Glutamatergic neuron (in vitro differentiated cells): ENCODE measurements at places on chromosomes 2 and 18.
A peak's percentile ranks its signal among the peaks of the same experiment; 100 is the strongest.

GRCh38 chr2:196277002-196277401 lies 105.6 kb upstream of the STK17B start:
- H3K27ac ChIP-seq = no peak overlapping the region
- no peak overlapping the region for H3K4me3 ChIP-seq
- H3K27me3 ChIP-seq = peaks cover 2% of the 10 kb centered on the region
- H3K4me1 ChIP-seq = peaks cover 5% of the 10 kb centered on the region
- DNase-seq = no peak

DNA sequence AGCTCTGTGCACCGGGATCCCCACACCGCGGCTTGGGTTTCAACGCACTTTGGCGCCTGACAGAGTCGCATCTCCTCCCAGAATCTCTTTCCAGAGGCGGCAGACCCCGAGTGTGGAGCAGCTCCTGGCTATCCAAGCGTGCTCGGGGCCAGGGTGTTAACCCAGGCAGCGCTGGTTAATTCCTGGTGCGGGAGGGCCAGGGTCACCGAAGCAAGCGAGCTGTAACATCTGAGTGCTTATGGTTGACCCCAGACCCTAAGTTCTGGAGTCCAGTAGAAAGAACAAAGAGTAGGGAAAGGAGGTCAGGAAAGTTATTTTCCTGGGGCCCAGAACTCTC lies 566 bp upstream of the OSR1 start:
- DNase-seq = no peak
- no peak overlapping the region for H3K27ac ChIP-seq
- H3K4me3 ChIP-seq = peak overlapping the region; percentile 20
- peaks cover 18% of the 10 kb centered on the region for H3K4me1 ChIP-seq
- peaks cover 4% of the 10 kb centered on the region for H3K36me3 ChIP-seq

- no peaks in the 10 kb centered on the region for H3K4me1 ChIP-seq
- DNase-seq = no peak
- no peaks in the 10 kb centered on the region for H3K36me3 ChIP-seq
- no peak overlapping the region for H3K27ac ChIP-seq
- no peaks in the 10 kb centered on the region for H3K27me3 ChIP-seq
Measured at GRCh38 chr2:26801328-26801727, 15.5 kb downstream of the CENPA start.

DNA sequence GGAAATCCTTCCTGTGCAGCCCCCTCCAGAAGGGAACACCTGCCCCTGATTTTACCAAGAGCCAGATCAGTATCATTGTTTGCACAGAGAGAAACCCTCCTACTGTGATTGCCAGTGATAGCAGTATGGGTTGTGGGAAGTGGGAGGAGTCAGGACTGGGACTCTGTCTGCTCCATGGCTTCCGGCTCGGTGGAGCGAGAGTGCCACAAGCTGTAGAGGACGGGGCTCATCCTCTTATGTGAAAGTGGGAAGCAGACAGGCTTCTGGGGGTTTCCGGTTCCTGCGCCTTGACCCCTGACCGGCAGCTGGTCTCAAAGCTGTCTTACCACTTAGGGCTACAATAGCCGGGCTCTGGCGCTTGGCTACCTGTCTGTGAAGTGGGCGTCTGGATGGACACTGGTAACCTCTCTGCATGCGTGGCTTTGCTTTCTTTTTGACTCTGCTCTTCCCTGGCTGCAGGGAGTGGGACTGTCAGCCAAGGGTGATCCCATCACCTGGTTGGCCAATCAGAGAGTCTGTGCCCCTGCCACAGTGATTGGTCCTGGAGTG lies 79.7 kb downstream of the BCL2L11 start:
- no peak overlapping the region for H3K27ac ChIP-seq
- no peak overlapping the region for H3K4me3 ChIP-seq
- no peaks in the 10 kb centered on the region for H3K36me3 ChIP-seq
- DNase-seq = no peak
- H3K27me3 ChIP-seq = peaks cover 2% of the 10 kb centered on the region
- H3K4me1 ChIP-seq = no peaks in the 10 kb centered on the region

- H3K36me3 ChIP-seq = no peaks in the 10 kb centered on the region
- no peaks in the 10 kb centered on the region for H3K27me3 ChIP-seq
- no peak overlapping the region for H3K27ac ChIP-seq
- no peaks in the 10 kb centered on the region for H3K4me1 ChIP-seq
- DNase-seq = peak; percentile 67
Measured at GRCh38 chr2:68837164-68837860, 33.9 kb downstream of the BMP10 start.

GRCh38 chr2:112065486-112065885 lies 10.4 kb downstream of the TMEM87B start:
- peaks cover 15% of the 10 kb centered on the region for H3K36me3 ChIP-seq
- H3K27me3 ChIP-seq = no peaks in the 10 kb centered on the region
- no peak overlapping the region for H3K4me3 ChIP-seq
- H3K4me1 ChIP-seq = no peaks in the 10 kb centered on the region
